ENCODE measurements at places on chromosomes 11 and 22.

GRCh38 chr22:41501209-41501608 lies 32.3 kb downstream of the ACO2 start:
- no peak for DNase-seq

DNA sequence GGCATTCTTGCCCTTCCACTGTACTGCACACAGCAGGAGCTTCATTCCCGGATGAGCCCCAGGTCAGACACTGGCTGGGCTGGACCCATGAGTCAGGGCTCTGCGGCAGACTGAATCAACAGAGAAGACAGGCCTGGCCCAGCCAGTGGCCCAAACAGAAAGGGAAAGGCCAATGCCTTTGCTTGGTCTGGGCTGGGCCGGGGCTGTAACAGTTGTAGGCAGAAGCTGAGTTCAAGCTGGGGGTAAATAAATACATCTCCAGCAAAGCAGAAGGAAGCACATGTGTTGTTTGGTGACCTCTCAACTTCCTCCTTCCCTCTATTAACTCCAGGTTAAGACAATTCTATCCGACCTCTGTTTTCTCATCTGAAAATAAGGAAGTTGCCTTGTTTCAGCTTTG lies 1.8 kb upstream of the SMIM35 start:
- DNase-seq: no peak

DNA sequence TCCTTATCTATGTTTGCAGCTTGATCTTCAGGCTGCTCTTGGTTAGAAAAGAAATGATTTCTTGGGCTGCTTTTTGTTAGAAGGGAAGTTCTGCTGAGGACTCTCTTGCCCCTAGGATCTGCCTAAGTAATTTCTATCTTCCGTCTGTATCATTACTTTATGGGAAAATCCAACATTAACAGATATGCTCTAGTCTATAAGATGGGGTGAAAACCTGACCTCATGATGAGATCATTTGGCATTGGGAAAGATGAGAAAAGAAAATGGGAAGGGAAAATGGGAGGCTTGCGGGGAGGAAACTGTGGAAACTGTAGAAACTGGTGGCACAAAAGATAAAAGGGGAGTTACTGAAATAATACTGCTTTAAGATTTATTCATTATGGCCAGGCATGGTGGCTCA lies 63.6 kb downstream of the FDX1 start:
- no peak for DNase-seq

GRCh38 chr11:85811624-85812023 lies 683 bp upstream of the SYTL2 start:
- no peak for DNase-seq

DNA sequence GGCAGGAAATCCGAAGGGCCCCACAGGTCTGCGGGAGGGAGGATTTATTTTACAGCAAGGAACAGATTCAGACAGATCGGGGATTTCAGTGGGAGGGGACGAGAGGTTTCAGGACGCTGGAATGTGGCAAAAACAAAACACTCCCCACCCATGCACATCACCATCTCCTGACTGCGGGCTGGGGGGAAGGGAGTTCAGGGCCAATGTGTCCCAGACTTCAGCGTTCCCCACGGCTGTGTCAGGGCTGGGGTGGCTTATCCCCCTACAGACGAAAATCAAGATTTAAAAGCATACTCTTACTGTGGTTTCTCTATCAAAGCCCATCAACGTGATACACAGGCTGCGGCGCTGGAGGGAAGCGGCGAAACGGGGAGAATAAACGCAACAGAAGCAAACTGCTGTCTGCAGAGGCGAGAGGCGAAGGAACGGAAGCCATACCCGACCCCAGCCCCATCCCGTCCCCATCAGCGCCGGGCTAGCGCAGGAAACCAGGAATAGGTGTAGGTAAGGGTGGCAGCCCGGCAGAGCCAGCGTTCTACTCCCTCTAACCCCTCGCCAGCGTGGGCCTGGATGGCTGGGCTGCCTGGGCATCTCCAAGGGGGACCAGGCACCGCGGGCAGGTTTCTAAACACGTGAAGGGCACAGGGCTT lies 2.7 kb downstream of the TENM4 start:
- no peak for DNase-seq

DNA sequence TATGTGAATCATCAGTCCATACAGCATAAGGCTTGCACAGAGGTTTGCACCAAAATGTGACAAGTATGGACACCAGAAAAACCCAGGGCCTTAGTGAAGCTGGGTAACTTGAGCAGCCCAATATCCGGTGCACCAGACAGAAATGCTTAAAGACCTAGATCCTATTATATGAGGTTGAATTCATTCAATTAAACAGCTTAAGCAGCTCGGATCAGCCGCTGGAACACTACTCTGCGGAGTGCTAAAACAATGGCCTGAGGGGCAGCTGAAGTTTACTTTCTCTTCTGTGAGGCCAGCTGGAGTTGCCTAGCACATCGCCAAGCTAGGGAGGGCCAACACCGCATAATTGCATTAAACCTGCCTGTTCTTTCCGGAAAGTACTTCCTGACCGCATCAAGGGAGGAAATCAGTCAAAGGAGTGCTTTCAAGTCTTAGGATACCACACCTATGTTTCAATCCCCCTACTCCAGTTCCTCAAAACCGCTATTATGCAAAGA lies 17.0 kb upstream of the FAM181B start:
- no peak for DNase-seq

GRCh38 chr11:125211191-125211947 lies 46.8 kb downstream of the PKNOX2 start:
- no peak for DNase-seq

GRCh38 chr22:20405931-20406685 lies 12.2 kb downstream of the ZNF74 start:
- no peak for DNase-seq

DNA sequence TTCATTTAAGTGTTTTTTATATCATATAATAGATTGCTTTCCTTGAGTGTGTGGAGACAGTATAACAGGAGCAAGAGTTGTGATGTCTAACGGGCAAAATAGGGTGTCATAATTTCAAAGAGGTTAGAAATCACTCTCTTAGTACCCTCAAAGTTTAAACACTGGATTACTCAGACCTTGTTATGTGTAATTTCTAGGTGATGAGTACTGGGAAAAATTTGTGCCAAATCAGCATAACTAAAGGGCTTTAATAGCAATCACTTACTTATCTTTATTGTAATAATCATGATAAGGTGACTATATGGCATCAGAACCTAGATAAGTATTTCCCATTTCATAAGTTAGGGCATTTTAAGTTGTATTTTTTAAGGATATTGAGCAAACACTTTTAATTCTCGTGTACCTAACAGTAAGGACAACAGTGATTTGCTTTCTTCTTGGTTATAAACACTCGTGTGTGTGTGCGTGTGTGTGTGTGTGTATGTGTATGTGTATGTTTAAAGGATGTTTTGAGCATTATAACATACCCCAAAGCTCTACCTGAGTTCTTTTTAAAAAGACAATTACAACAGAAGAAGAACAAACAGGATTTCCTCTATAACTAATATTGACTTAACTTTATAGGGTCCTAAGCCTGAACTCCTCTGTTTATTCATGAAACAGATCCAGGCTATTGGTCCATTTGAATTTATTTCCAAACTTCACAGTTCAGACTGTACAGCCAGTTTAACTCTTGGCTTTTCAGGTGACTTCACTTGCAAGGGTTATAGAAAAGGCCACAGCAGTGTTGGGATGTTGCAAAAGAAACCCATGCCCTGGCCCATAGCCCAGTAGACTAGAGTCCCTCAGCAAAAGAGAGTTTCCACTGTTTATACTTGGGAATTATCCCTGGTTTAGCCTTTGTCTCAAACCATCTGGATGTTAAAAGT lies 23.7 kb upstream of the PDE3B start:
- DNase-seq: no peak
